ENCODE measurements at places on chromosomes 1 and 21. TPM values are rescaled to one million over a fixed set of nuclear protein-coding genes. Genes with fewer than 3 reads are reported as not detected.
A peak's percentile ranks its signal among the peaks of the same experiment; 100 is the strongest.

Gene GPBP1L1
- total RNA-seq, result 151 TPM

- peak; percentile 3 for DNase-seq
These were observed 145.5 kb upstream of the NRIP1 start for GRCh38 chr21:15210235-15210678.

DNA sequence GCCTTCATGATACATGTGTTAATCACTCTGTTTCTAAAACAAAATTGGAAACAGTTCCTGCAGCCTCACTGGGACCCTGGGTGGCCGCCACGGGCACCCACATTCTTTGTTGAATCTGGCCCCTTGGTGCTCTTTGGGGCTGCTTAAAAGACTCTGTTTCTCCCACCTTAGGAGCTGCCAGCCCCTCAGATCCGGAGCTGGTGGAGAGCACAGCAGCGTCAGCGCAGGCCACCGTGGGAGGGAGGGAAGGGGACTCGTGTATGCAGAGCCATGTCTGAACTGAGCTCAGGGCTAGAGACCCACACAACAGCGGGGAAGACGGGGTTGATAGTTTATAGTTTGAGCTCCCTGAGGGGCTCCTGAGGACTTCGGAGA lies 121.2 kb downstream of the CNIH3 start:
- DNase-seq, result no peak

DNA sequence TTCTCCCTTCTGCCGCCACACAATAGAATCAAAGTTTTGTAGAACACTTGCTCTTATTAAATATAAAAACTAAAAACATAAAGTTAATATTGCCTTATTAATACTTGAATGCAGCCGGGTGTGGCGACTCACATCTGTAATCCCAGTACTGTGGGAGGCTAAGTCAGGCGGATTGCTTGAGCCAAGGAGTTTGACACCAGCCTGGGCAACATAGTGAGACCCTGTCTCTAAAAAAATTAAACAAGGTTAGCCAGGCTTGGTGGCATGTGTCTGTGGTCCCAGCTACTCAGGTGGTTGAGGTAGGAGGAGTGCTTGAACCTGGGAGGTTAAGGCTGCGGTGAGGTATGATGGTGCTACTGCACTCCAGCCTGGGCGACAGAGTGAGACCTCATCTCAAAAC lies 13.2 kb upstream of the HHAT start:
- DNase-seq, result no peak

DNA sequence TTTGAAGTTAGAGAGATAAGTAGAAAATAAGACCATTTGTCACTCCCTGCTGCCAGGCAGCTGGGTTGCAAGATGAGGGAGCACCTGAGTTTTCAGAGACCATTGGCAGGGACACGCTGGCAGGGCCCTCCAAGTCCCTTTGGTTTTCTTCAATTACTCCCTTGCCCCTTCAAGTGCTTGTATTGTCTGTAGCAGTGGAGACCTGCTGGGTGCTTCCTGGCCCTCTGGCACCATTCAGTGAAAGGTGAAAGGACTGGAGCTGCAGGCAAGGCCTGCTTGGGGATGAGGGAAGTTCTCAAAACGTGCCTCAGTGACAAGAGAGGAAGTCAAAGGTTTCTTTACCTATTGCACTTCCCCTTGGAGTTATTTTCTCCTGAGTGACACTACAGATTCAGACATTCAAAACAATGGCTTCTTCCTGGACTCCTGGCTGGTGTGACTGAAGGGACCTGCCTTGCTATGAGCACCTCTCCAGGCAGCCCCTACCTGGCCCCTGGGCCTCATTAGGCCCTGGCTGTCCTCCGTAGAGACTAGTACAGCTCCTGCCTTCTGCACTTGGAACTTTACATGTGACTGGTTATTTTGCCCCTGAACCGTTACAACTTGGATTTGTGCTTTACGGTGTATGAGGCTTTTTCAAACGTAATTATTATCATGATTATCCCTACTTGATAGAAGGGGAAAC lies 100.1 kb downstream of the C1orf21 start:
- DNase-seq, result no peak

- DNase-seq, result no peak
These were observed 565.4 kb downstream of the LMO4 start for GRCh38 chr1:87894062-87894461.

DNA sequence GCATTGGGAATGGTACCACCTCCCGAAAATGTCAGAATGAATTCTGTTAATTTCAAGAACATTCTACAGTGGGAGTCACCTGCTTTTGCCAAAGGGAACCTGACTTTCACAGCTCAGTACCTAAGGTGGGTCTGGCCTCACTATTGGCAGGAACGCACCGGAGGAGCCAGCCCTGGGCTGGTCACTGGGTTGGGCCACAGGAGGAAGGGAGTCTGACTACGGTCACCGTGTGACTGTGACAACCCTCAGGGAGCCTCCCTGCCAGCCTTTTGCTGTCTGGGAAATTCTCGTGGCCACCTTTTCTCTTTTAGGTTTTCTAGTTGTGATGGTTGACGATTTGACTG lies 2.2 kb downstream of the IL10RB start:
- no peak for DNase-seq

Data from T-cell (primary cell).